ENCODE measurements at places on chromosomes 3 and 15.

DNA sequence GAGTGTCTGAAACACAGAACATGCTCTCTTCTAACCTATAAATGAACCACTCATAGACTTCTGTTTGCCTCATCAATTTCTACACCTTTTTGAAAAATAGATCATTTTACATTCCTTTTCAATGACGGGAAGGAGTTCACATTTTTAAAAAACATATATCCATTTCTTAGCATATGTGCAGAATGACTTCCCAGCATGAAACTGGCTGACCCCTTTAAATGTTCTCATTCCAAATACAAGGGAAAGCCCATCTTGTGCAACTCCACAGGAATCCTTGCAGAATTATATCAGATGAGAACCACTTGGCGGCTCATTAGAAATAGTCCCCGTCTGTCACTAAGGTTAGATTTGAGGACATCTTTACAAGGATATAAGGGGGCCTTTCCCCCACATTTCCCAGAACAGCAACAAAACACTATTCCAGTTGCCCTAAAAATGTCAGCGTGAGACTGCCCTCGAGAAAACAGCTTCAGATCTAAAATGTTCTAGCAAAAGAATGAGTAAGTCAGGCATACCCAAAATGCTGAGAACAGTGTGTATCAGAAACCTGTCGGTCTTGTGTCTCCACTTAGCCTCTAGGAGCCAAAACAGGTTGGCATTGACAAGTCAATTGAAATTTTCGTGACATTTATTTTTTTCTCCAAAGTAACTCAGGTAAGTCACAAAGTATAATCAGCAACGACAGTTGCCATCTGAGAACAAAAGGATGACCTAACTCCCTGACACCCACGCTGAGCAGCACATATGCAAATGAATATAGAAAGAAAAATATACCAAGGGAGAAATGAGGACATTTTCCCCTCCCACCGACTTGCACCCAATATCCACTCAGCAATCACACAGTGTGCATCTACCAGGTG, 63.1 kb downstream of the FOXP1 start:
- no peak for DNase-seq

DNA sequence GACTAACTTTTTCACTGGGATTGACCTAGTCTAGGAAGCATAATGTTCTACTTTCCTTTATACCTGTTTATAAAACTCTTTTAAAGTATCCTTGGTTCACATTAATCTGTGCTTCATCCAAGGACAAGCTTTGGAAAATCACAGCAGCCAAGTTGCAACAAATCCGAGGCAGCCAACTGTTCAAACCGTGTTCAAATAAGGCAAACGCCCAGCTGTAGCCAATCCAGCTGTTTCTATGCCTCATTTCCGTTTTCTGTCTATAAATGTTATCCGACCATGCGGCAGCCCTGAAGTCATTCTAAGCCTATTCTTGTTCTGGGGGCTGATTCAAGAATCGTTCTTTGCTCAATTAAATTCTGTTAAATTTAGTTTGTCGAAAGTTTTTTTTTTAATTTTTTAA, 78.3 kb downstream of the FMN1 start:
- DNase-seq: peak; percentile 76

- no peak for DNase-seq
These were observed 559.6 kb upstream of the MDFIC2 start for GRCh38 chr3:70871909-70872656.

DNA sequence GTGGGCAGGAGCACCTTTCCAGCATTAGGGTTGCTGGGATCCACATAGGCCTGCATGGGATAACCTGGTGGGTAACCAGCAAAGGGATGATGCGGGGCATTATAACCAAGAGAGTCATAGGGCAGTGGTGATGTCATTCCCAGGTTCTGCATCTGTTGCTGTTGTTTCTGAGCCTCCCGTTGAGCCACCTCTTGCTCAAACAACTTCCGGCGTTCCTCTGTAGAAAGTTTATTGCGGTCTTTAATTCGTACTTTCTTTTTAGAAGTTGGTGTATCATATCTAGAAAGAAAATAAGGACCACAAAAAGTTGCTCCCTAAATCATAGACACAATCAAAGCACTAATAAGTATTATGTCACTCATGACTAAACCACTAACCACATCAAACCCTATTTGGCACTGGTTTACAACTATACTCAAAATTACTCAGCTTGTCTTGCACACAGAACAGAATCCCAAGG, 77.8 kb downstream of the NBEAL2 start:
- DNase-seq: no peak

DNA sequence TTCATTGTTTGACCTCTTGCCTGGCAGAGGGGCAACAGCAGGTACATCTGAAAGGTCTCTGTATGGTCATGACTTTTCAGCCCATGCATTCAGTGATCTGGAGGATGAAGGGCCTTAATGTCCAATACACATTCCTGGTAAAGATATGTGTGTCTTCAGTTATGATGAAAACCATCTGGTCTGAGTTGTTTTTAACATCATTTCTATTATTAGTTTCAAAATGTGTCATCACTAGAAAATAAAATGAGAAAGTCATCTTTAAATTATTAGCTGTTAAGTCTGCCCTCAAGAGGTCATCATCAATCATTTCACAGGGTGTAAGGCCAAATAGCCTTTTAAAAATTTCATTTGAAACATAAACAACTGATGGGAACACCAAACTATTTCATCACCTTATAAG, 92.1 kb upstream of the PLSCR4 start:
- no peak for DNase-seq

DNA sequence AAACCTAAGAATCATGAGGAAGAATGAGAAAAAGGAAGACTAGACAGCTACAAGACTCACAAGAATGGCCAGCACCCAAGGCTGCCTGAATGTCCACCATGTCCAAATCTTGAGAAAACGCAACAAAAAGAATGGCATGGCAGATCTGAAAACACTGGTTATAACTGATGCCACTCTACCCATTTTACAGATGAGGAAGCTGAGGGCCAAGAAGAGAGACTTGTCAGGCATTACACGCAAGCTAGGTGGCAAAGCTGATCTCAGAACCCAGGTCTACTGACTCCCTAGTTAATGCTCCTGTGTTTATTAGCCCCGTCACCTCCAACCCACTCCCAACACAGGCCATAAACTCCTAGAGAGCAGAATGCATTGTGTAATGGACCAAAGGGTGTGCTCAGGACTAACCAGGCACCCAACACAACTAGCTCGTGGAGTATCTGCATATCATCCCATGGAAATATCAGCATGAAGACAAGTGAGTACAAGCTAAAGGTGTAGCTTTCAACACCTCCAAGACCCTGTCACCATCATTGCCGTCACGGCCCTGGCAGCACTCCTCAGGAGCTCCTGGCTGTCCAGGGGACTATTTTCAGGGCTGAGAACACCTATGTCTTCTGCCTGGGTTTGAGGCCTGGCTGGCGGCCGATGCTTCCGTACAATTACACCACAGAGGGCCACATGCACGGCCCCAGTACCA, 111.7 kb downstream of the XXYLT1 start:
- DNase-seq: no peak

- no peak for DNase-seq
These were observed 46.2 kb downstream of the CNTN6 start for GRCh38 chr3:1139071-1139470.

DNA sequence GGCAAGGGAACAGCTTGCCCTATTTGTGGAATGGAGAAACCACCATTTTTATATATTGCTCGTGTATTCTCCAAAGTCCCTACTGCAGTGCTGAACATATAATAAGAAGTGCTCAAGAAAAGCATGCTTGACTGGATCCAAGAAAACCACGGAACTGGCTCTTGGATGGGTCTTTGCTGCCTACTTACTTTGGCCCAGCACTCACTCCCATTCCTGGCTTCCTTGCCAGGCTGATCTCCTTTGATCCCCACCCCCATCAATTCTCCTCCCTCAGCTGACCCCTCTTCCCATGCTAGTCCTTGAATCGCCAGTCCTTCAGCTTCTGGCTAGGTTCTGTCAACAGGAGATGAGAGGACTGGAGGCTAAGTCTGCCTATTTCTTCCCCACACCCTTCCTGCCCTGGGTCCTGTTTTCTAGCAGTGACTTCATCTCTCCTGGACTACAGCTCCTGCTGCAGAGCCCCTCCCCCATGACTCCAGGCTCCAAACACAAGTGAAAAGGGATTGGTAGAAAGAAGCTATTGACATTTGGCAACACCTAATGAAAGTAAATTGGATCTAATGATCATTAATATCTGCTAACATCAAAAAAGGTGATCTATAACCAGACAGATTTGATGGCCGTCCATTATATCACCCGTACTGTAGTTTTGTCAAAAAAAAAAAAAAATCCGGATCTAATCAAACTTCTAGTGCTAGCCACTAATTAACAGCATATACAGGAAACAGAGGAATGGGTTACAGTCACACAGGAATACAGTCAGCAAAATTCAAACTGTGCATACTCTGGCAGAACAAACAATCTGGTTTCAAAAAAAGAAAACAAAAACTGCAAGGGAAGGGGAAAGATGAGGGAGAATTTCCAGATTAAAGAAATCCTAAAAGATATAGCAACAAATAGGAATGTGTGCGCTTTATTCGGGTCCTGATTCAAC, 7.8 kb downstream of the FAM240A start:
- DNase-seq: no peak

GRCh38 chr3:47646362-47646761, 67.7 kb upstream of the CSPG5 start:
- no peak for DNase-seq

DNA sequence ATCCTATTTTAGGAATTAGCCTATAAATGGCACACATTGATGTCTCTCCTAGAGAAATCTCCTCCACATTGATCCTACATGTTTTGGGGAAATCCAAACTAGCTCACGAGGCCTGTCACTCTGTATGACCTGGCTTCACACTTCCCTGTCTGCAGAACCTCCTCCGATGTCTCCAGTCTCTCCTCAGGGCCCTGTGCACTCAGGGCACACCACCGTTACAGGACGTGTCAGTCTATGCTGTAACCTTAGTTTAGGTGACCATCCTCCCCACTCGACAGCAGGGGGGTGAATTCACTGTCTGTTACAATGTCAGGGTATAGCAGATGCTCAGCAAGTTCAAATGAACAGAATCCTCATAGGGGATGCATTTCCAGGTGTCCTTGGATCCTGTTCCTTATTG, 249.1 kb downstream of the OCA2 start:
- no peak for DNase-seq

- DNase-seq: peak; percentile 93
These were observed at the start of gene B4GALT4 for GRCh38 chr3:119240591-119241434. Gene B4GALT4, minus strand, starts transcription at chr3:119240878. Its CDS starts 10,779 bp downstream, at chr3:119230099.

- DNase-seq: no peak
These were observed 193.1 kb downstream of the XXYLT1 start for GRCh38 chr3:195077611-195078540.

- no peak for DNase-seq
These were observed 9.9 kb downstream of the CAPN7 start for GRCh38 chr3:15215996-15216395.
